ENCODE measurements at places on chromosomes 1 and 21.
A peak's percentile ranks its signal among the peaks of the same experiment; 100 is the strongest.

GRCh38 chr1:160610569-160611242, 31.4 kb upstream of the CD84 start:
- no peak for DNase-seq

DNA sequence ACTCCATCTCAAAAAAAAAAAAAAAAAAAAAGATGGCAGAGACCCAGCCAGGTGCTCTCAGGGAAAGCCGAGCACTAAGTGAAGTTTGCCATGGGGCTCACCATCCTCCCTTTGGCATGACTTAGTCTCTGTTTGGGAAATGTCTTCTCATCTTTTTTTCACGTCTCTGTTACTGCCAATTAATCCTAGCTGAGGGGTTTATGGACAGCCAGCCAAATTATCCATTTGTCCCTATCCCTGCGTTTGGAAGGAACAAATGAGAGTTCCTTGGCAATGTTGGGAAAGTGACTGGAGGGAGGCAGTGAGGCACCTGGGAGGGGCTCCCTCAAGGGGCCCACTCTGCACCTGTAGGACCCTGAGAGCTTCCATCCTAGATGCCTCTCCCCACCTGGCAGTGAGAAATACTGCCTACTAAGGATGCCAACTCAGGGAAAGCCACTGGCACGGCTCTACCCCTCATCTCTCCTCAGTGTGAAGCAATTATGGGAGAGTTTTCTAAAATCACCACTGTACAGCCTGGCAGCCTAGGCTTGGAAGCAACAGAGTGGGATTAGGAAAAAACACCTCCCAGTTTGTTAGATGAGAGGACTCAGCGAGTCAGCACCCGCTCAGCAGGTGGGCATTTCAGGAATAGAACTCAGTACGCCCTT, 19.8 kb upstream of the SLC2A7 start:
- DNase-seq: no peak

GRCh38 chr1:93828367-93828755, 50.6 kb downstream of the DNTTIP2 start:
- no peak for DNase-seq

DNA sequence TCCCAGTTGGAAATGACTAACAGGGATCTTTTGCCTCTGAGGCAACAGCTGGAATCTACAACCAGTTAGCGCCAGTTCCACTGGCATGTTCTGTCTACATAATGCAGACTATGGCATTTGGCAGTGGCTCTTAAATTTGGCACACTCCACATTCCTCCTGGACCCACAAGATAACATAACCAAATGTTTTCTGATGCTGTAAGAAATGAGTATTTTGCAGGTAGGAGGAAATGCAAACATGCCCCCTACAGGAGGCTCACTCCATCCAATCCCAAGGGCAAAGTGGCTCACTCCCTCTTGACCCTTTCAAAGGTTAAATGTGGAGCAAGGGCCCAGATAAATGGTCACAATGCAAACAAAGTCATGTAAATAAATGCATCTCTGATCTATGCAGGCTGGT, 129.2 kb upstream of the PROX1 start:
- no peak for DNase-seq

- DNase-seq: no peak
Measured at GRCh38 chr1:228150461-228151179, 890 bp downstream of the GJC2 start.

GRCh38 chr1:85111695-85112094, 63.4 kb upstream of the MCOLN3 start:
- no peak for DNase-seq

DNA sequence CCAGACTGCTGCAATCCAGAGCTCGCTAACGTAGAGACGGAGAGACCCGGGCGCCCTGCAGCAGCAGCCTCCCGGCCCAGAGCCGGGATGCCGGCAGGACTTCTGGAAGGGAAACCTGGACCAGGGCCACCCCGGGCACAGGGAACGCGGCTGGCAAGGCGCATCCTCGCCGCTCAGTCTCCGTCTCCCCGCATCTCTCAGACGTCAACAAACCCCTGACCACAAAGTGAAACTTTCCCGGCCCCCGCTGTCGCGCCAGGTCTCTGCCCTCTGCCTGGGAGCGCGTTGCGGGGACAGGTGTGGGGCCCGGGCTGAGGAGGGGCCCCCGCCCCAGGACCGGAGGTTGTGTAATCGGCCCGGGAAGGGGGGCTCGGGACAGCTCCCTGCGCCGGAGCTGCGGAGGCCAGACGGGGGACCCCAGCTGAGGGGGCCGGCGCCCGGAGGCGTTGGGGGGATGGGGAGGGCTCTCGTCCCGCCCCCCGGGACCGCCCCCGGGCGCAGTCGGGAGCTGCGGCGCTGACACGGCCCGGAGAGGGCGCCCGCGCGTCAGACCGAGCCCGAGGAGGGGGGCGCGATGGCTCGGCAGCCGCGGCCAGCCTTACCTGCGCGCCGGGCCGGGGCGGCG, 116.6 kb upstream of the HIVEP3 start:
- peak; percentile 73 for DNase-seq
